Effector memory CD8-positive, alpha-beta T cell (primary cell): ENCODE measurements at places on chromosomes 2 and 18.

DNA sequence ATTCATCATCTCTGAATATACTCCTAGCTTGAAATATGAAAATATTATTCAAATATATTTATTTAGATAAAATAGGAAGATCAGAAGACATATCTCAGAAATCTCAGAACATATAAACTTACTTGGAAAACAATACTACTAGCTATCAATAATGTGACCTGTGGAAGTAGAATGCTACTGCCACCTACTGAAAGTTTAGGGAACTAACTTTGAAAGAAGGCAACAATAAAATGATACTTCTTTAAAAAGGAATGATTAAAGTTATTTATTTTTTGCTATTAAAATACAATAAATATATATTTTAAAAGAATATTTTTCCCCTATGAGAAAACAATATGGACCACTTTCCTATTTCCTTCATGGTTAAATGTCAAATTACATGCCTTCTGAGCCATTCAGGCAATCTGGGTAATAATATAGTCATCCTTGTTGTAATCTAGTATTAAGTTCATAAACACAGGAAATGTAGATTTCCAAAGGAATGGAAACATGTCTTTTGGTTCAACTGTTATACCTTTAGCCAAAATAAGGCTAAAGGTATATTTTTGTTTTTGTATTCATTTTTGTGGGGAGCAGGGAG is 26.0 kb downstream of the ACADL start:
- H3K4me3 ChIP-seq, result no peak overlapping the region
- H3K27me3 ChIP-seq, result peaks cover 13% of the 10 kb centered on the region
- no peaks in the 10 kb centered on the region for H3K36me3 ChIP-seq
- no peak for DNase-seq

GRCh38 chr2:220814441-220814840 is 757.7 kb downstream of the EPHA4 start:
- H3K36me3 ChIP-seq, result no peaks in the 10 kb centered on the region
- no peaks in the 10 kb centered on the region for H3K27me3 ChIP-seq
- no peak for DNase-seq
- no peaks in the 10 kb centered on the region for H3K4me1 ChIP-seq
- no peak overlapping the region for H3K27ac ChIP-seq

DNA sequence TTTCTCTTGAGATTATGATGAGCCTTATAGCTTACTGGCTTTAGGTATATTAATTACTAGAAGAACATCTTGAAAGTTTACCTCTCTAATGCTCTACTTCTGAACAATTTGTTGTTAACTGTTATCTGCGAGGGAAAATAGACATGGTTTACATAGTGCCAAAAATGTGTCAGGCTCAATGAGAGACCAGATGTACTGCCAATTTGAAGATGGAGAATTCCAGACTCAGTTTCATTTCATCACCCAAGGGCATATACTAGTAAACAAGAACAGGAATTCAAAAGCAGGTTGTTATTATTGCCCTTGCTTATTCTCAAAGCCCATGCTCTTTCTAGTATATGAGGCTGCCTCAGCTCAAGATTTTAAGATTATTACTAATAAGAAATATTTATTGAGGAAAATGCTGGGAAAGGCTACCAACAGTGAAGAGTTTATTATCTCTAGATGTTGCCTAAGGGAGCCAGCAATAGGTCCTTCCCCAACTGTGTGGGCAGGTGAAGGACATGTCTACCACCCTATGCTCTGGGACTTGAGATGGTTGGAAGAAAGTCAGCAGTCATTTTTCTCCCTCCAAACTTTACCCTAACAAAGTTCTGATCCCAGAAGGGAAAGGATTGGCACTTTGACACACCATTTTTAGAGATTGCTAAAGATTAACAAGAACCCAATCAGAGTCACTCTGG is 792.7 kb downstream of the METTL4 start:
- H3K4me3 ChIP-seq, result no peak overlapping the region
- DNase-seq, result no peak
- H3K4me1 ChIP-seq, result no peaks in the 10 kb centered on the region
- no peak overlapping the region for H3K27ac ChIP-seq

DNA sequence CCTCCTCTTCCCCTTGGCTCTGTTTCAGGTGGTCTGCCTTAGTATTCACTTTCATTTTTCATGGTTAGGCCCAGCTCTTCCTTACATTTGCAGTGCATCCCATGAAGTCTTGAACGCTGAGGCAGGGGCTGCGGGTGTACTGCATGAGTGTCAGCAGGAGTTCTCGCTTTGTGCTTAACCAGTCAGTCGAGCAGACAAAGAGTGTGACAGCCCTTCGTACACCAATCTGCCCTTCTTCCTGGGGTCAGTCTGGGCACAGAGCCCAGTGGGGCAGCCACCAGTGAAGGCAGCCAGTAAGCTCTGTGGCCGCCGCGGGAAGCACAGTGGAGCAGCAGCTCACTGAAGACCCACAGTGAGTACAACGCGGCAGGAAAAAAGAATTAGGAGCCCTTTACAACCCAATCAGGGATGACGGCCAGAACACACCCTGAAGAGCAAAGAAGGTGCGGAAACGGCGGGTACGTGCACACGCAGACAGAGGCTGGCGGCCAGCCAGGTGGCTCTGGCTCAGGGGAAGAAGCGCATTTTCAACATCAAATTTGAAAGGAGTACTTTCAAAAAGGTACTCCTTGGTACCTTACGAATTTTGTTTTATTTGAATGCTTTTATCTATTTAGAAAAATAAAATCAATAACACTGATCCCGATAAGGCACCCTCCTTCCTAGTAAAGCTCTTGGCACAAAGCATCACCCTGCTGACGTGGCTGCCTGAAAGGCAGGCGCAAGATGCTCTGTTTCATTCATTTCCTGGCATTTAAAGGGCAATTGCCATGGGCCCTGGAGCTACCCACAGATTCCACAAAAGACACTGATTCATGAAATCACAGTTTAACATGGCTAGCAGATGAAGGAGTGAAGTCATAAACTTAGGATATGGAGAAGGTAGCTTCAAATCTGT is 47.0 kb upstream of the SEMA4C start:
- H3K27me3 ChIP-seq, result no peaks in the 10 kb centered on the region
- no peak for DNase-seq
- H3K27ac ChIP-seq, result no peak overlapping the region
- peak overlapping the region; percentile 3 for H3K4me3 ChIP-seq
- H3K36me3 ChIP-seq, result peaks cover 8% of the 10 kb centered on the region

- H3K36me3 ChIP-seq, result no peaks in the 10 kb centered on the region
- H3K4me3 ChIP-seq, result no peak overlapping the region
- peaks cover 38% of the 10 kb centered on the region for H3K27me3 ChIP-seq
- DNase-seq, result no peak
Measured at GRCh38 chr18:13336841-13337240, 118.3 kb downstream of the LDLRAD4 start.

- no peak overlapping the region for H3K4me3 ChIP-seq
- no peaks in the 10 kb centered on the region for H3K4me1 ChIP-seq
- no peak for DNase-seq
- no peaks in the 10 kb centered on the region for H3K27me3 ChIP-seq
- H3K36me3 ChIP-seq, result no peaks in the 10 kb centered on the region
- H3K27ac ChIP-seq, result no peak overlapping the region
Measured at GRCh38 chr18:66124394-66124793, 373.6 kb downstream of the CDH7 start.

DNA sequence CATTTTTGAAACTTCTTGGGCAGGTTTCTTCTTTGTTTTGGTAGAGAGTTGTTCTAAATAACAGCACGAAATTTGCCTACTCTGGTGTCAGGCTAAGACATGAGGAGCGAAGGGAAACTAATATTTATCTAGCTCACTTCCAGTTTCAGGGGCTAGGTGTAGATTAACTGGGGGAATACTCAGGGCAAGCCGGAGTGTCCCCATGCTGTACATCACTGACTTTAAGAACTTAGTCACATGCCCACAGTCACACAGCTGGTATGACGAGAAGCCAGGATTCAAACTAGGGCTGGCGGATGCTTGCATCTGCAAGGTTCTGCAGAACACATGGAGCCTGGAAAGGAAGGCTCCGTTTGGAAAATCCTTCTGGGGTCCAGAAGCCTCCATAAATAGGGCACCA is 133.3 kb downstream of the ALPK2 start:
- DNase-seq, result no peak
- H3K4me1 ChIP-seq, result peaks cover 4% of the 10 kb centered on the region
- H3K4me3 ChIP-seq, result no peak overlapping the region
- H3K36me3 ChIP-seq, result no peaks in the 10 kb centered on the region
- peaks cover 72% of the 10 kb centered on the region for H3K27me3 ChIP-seq
